ENCODE measurements at places on chromosomes 6 and 20.

DNA sequence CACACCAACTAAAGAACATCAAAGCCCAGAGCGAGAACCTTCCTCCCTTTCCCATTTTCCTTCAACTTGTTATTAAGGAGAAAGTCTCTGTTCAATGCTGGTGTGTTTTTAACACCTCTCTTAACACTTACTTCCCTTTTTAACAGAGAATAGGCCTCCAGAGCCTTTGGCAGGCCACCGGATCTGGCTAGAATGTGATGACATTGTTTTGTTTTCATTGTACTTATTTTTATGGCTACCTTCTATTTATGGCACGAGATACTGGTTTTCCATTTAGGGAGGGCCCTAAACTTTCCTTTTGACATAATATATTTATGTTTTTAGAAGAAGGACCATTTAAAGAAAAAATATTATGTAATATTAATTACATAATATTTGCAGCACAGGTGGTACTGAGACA lies 21.6 kb downstream of the TCF15 start:
- DNase-seq, result no peak

DNA sequence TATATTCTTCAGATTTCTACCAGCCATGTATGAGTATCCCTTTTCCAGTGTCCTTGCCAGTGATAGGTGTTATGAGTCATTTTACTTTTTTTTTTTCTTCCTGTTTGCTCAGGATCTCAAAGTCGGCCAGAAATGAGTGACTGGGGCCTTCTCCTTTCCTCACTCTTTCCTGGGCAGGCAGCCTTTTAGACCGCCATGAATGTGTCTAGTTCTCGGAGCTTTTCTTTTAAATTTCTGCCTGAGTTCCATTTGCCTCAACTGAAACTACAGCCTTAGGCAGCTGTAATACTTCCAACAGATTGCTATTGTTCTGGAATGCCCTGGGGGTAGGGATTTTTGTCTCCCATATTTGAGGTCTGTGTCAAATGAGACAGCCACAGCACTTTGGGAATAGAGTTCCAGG lies 83.7 kb downstream of the STXBP5 start:
- DNase-seq, result peak; percentile 56

DNA sequence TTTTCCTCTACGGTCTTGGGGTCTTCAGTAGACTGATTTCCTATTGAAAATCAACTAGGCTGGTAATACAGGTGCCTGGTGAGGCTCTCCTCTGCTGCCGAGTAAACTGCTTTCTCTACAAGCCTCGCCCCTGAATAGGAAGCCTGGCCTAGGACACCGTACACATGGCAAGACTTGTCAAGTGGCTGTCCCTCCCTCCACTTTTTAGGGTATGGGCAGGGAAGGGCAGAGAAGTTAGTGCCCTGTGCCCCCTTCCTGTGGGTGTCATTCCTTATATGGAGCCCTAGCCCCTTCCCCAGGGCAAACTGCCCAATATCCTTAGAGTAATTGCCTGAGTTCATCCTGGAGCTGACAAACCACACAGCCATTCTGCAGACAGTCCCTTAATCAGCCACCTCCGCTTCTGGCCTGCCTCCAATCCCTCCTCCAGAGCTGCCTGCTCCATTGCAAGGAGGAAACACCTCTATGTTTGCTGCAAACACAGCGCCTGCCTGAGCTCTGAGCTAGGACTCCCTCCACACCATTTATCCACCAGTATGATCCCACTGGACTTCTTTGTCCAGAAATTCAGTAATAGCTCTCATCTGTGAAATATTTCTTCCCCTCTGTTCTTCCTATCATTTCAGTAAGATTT lies 93.1 kb downstream of the CHD6 start:
- DNase-seq, result no peak

DNA sequence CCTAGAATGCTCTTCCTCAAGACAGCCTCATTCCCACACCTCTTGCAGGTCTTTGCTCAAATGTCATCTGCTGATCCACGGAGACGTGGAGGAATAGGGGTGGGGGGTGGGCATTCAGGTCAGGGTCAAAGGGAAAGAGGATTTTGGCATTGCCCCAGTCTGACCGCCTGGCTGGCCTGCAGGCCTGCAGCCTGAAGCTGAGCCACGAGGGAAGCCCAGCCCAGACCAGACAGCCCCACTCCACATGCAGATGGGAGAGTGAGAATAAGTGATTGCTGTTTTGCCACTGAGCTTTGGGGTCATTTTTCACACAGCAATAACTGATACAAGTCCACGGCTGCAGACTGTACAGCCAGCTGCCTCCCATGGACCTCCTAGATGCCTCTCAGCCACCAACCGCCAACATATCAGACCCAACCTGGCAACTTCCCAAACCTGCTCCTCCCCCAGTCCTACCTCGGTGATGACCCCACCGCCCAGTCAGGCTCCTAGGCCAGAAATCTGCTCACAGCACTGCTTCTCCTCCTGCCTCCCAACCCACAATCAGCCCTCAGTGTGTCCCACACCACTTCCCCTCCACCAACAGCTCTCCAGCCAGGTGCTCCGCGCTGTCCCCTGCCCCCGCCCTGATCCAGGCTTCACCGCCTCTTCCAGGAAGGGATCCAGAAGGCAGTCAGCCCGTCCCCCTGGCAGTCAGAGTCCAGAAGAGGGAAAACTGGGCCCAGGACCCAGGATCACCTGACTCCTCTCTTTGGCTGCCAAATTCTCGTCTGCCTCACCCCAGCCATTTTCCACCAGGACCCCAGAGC lies 14.0 kb downstream of the KIAA1755 start:
- DNase-seq, result no peak

GRCh38 chr6:124551711-124552233 lies 410.5 kb upstream of the RNF217 start:
- DNase-seq, result no peak

- no peak for DNase-seq
These were observed 57.1 kb upstream of the CEP162 start for GRCh38 chr6:84284428-84285049.

GRCh38 chr6:136307351-136307750 lies 17.7 kb upstream of the BCLAF1 start:
- DNase-seq, result no peak

GRCh38 chr20:9339708-9340107 lies 174.7 kb upstream of the LAMP5 start:
- DNase-seq, result no peak

- DNase-seq, result peak; percentile 55
These were observed 514 bp downstream of the ACOT13 start for GRCh38 chr6:24667378-24667803.

DNA sequence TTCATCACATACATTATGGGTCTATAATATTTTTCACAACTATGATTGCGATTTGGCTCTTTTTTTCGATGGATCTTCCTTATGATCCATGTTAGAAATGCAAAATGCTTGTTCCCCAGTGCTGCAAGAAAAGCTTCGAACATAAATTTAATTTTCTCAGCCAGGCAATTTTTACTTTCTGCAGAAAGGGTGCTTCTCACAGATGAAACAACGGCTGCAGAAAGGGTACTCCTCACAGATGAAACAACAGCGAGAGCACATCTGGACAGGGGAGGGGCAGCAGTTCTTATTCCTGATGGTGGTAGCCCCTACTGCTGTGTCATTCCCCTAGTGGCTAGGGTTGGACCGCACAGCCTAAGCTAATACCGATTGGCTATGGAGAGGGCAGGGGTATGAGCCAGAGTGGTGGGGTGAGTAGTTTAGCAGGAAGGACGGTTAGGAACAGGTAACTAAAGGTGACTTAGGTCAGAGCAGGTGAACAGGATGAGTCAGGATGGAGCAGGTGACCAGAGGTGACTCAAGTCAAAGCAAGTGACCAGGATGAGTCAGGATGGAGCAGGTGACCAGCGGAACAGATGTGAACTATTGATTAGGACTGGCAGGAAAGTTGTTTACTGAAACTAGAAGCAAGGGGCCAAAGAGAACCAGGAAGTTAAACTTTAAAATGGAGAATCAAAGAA lies 13.4 kb upstream of the TREML4 start:
- DNase-seq, result no peak

GRCh38 chr6:101226677-101227135 lies 166.8 kb upstream of the GRIK2 start:
- DNase-seq, result no peak

- DNase-seq, result peak; percentile 64
These were observed 13.6 kb downstream of the TRAPPC3L start for GRCh38 chr6:116531675-116532570.

DNA sequence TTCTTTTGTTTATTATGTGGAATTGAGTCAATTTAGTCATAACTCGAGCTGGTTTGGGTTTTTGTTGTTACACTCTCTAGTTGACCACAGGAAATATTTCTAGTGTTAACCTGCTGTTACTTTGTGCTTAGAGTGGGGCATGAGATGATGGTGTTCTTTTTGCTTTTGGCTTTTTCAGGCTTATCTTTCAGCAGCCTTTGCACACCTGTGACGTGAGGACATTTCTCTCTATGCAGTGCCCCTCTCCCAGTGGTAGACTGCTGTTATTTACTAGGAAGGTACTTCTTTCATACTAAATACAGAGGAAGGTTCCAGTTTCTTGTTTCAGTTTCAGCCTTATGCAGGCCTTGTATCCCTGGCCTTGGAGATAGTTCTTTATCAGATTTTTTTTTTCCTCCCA lies 766.8 kb upstream of the MAN1A1 start:
- DNase-seq, result no peak

- DNase-seq, result no peak
These were observed 1094.4 kb upstream of the MAP3K7 start for GRCh38 chr6:91681296-91681695.

GRCh38 chr20:8568075-8568474 lies 436.0 kb downstream of the PLCB1 start:
- no peak for DNase-seq

DNA sequence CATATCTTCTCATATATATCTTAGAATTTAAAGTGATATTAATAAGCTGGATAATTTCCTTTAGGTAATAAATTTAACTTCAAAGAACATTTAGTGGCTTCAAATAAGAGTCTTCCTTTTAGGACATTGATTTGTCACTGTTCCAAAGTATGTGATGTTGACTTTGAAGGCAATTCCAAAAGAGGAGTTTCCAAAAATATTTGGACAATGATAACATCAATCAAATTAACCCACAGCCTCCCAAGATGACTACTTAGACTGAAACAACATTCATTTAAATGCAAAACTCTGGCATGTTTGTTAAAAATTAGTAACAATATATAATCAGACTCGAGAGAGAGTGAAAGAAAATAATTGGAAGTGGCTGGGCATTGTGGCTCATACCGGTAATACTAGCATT lies 211.1 kb downstream of the OGFRL1 start:
- DNase-seq, result no peak

DNA sequence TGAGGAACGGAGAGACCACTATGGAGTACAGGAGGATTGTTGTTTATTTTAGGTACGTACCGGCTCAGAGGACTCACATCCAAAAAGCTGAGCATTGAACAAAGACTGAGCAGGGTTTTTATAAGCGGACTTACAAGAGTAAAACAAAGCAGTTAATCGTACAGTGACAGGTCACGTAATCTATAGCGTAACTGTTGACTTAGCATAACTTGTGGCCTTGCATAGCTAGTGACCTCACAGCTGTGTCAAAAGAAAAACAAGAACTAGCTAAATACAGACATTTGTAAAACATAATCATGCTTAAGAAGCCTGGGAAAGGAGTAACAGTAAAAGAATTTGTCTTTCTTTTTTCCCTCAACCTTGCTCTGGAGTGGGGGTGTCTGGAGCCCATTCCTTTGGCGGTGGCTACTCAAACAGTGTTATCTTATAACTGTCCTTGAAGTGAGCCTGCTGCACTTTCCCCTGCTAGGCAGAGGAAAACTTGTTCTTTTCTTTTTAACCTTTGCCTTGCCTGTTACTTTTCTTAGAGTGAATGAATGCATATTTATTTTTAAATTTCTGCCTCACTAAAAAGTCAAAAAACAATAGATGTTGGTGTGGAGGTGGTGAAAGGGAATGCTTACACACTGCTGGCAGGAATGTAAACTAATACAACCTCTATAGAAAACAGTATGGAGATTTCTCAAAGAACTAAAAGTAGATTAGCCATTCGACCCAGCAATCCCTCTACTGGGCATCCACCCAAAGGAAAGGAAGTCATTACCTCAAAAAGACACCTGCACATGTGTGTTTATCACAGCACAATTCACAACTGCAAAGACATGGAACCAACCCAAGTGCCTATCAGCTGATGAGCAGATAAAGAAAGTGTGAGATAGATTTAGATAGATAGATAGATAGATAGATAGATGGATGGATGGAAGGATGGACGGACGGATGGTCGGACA lies 109.0 kb downstream of the TAF4 start:
- no peak for DNase-seq

GRCh38 chr20:44632103-44632752 lies 19.3 kb downstream of the ADA start:
- no peak for DNase-seq

DNA sequence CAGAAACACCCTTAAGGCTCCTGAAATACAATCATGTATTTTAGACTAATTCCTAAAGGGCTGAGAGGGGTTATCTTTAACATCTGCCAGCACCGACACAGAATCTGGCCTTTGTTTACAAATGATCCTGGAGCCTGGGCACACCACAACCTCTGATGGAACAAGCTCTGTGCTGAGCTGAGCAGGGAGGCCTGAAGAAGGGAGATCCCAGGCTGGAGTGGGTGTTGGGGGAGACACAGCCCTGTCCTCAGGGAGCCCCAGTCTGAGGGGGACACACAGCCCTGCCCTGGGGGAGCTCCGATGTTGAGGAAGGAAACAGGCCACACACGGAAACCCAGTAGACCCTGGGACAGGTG lies 130.5 kb downstream of the VEGFA start:
- DNase-seq, result no peak

DNA sequence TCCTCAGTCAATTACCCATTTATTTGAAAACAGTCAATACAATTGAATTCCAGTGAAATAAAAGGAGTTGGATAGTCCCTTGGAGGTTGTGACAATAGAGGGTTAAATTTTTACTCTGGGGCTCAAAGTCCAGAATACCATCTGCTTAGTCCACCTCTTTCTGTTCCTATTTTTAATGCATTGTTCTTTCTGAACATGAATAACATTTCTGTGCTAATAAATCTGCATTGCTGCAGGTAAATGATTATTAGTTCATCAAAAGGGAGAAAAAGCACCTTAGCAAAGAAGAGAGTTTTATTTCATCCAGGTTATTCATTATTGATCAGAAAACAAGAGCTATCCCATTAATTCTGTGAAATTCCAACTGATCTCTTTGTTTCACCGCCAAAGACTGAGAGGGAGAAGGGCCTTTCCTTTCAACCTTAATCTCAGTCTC lies 166.1 kb upstream of the OLIG3 start:
- no peak for DNase-seq

GRCh38 chr6:16929809-16930208 lies 168.5 kb upstream of the ATXN1 start:
- DNase-seq, result no peak

- no peak for DNase-seq
These were observed 293.1 kb downstream of the SOX4 start for GRCh38 chr6:21886542-21887151.

DNA sequence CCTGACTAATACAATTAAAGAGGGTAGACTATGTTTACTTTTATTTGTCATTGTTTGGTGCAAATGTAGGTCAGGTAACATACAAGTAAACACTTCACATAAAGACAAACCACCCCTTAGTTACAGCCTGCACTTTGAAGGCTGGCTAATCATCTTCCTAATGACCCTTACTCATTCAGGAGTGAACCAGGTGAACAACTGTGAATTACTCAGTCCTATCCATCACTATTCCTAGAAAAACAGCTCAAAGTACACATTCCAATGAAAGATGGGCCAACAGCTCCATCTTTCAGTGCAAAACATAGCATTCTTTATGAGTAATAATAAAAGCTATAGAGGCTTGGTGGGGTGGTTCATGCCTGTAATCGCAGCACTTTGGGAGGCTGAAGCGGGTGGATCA lies 78.2 kb downstream of the FRK start:
- DNase-seq, result no peak

Measured in SW 1271 (cell line).